ENCODE measurements at places on chromosomes 1 and 21.
A peak's percentile ranks its signal among the peaks of the same experiment; 100 is the strongest.

DNA sequence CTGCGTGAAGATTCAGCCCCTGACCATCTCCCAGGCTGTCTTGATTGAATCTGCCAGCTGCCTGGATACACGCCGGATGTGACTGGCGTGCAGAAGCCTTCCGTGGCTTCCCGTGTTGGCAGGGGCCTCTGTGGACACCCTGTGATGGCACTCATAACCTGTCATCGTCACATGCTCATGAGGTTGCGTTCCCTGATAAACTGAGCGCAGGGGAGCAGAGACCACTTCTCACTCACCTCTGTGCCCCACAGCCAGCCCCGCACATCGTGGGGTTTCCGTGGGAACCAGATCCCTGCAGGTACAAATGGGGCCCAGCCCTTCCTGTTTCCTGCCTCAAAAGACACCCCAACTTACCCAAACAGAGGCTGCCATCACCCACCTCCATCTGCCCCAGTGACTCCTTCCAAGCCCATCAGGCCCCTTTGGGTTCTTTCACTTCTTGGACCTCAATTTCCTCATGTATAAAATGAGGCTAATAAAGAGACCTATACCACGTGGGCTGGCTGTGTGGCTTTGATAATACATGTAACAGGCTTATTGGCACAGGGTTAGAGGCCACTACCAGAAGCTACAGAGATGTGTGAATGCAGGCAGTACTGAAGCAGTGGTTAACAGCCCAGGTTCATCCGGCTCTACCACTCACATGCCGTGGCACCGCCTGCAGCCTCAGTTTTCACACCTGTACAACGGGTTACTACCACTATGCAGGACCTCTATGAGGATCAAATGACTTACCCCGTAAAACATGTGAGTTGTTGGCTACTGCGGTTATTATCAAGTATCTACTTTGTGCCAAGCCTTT lies 23.6 kb downstream of the HTR6 start:
- DNase-seq, result no peak

GRCh38 chr1:63367215-63368103 lies at the start of gene ALG6:
TSS of gene ALG6 (plus strand) at chr1:63367627. CDS start at chr1:63370978, 3,351 bp downstream.
- DNase-seq, result peak; percentile 95

DNA sequence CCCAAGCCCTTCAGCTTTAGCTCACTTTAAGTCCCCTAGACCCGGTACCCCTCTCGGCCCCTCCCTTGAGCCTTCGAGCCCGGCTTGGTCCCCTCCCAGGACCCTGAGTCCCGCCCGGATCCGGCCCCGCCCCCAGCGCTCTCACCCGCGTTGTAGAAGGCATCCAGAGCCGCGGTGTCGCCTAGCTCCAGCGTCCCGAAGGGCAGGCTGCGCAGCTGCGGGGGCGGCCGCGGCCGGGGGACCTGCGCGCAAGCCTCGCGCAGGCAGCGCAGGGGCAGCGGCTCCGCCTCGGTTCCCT lies 699 bp downstream of the MAP3K6 start:
- peak; percentile 89 for DNase-seq

- DNase-seq, result no peak
Observed at GRCh38 chr1:89736937-89737733, 83.7 kb upstream of the LRRC8D start.

- DNase-seq, result peak; percentile 90
Observed at GRCh38 chr1:154404984-154405746, at the start of gene IL6R. TSS of gene IL6R (plus strand) at chr1:154405343. CDS start at chr1:154405630, 287 bp downstream.

DNA sequence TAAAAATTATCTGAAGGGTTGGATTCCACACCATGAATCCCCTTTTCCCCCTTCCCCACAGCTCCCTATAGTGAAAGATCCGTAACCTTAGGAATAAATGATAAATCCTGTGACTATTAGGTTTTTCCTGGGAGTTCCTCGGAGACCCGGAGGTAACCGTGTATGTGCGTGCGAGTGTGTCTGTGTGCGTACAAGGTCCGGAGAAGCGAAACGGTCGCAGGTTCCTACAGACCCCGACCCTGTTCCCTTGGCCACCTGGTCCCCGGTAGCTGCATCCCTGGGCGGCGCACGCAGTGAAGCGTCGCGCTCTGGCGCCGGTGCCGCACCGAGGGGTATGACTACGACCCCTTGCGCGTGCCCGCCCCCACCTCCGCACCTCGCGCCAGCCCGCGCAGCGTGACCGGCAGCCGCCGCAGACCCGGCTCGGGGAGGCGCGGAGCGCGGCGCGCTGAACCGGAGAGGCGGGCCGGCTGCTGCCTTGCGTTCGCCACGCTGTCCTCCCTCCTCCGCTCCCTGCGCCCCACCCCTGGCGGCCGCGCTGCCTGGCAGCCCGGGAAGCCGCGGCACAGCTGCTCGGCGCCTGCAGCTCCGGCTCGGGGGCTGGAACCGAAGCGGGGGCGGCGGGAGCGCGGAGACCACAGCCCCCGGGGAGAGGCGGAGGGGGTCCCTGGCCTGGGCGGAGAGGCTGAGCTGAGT lies at the start of gene AK5:
TSS of gene AK5 (plus strand) at position 529 of the 696 bp plus-strand sequence. CDS start 295 bp downstream, outside the sequence.
- peak; percentile 23 for DNase-seq

DNA sequence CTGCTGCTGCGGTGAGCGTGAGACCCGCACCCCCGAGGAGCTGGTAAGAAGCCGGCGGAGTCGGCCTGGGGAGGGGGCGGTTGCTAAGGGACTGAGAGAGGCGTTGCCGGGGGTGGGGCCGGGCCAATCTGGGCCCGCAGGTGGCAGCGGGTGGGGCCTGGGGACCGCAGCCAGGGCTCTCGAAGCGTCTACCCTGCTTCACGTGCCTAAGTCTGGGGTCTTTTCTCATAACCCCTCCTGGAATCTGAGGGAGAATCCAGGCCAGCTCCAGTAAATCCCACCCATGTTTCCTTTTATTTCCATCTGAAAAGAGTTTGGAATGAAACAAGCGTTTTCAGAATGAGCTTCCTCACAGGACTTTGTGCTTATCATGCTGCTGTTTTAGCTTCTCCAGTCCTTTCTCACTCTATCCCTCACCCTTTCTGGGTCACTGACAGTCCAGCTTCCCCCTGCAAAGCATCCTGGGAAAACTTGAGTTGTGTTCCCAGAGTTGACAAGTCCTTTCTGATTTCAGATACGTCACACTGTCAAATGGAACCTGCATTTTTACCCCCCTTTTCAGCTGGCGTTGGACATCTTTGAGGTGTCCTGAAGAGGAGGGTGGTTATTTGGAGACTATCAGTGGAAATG lies 431 bp downstream of the CLCN6 start:
- DNase-seq, result no peak

GRCh38 chr1:41015281-41015896 lies 6.1 kb downstream of the SLFNL1 start:
- no peak for DNase-seq

- DNase-seq, result no peak
Observed at GRCh38 chr1:180382326-180383115, 119.9 kb downstream of the ACBD6 start.

DNA sequence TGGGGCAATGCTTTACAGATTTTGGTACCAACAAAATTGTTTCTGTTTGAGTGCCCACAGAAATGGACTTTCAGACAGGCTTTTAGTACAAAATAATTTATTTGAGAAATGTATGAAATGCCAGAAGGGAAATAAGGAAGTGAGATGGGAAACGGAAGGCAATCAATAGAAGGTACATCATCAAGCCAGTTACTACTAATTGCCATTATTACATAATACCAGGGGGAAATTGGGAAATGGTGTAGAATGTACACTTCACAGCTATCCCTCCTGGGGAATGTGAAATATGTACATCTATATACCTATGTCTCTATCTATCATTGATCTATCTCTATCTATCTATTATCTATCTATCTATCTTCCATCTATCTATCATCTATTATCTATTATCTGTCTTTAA lies 264.6 kb upstream of the B3GALT2 start:
- DNase-seq, result no peak

DNA sequence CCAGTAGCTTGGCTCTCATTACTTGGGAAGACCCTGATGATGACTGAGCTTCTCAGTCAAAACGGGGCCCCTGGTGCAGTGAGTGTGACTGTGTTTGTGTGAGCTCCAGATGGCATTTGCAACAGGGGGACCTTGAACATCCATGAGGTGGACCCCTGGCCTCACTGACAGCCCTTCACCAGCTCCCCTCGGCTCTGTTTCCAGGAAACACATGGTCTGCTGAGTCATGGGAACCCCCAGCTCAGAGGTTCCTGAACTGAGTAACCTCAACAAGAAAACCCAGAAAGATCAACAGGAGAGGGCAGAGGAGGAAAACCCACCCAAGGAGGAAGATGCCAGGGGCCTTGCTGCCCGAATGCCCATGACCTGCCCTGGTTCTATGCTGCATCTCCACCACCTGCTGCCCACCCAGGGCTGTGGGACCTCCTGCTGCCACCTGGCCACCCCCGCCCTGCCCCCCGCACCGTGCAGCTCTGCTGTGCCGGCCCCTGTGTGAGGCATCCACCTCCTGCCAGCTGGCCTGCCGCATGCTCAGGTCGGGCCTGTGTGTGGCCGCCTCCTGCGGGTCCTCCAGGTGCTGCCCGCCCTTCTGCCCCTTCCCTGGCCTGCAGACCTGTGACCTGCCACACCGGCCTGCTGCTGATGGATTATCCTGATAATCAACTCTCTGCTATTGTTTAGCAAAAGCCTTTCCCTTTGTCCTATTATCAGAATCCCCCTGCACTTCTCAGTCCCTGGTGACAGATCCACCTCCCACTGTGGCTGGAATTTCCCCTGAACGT lies 4.2 kb upstream of the KRTAP12-1 start:
- DNase-seq, result no peak

- DNase-seq, result no peak
Observed at GRCh38 chr1:206779638-206780037, 7.3 kb upstream of the IL10 start.

GRCh38 chr1:116751146-116751545 lies 3.1 kb upstream of the CD2 start:
- DNase-seq, result no peak

- DNase-seq, result peak; percentile 96
Observed at GRCh38 chr1:110338309-110338885, 780 bp upstream of the RBM15 start.

GRCh38 chr1:195898373-195898772 lies 709.9 kb downstream of the KCNT2 start:
- DNase-seq, result no peak

- DNase-seq, result no peak
Observed at GRCh38 chr1:210777914-210778313, 356.0 kb downstream of the KCNH1 start.

DNA sequence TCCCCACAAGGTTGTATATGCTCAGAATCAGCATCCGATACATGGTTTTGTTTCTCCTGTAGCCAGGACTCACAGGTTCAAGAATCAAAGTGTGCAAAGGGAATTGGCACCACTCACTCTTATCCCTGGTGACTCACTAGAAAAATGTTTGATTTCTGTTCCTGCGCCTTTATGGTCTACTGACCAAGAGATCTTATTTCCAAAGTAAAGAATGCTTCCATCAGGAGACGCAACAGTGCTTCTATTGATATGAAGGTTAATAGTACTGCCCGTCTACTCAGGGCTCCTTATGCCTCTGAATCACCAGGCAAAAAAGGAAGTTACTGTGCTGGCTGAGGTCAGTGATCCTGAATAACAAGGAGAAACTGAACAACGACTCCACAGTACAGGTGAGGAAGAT lies 1392.0 kb upstream of the PRMT6 start:
- no peak for DNase-seq

- DNase-seq, result no peak
Observed at GRCh38 chr1:30133414-30134055, 589.9 kb downstream of the MATN1 start.

DNA sequence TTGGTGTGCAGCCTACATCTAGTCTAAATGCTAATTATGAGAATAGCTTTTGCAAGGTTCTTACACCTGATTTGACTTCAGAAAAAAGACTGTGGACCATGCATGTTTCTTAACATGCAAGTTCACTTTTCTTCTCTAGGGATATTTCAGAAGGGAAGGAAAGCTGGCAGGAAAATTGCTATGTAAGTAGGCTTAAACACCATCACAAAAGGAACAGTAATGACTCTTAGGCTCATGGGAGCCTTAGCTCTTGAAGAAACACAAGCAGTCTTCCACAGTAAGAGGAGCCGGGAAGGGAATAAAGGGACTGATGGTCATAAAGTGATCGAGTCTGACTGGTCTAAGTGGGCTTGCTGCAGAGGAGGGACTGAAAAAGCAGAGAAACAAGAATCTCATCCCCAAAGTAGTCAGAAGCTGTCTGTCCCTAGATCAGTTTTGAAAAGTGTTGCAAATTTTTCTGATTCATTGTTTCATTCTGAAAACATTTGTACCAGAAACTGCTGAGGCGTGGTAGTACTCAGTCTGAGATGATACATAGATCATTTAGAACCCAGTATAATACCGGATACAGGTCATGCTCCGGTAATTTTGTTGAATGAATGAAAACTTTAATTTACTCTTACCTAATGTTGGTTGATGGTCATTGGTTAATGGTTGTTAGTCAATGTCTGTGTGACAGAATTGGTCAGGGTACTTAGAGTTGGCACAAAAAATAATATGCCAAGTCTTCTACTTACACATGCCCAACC lies 40.9 kb downstream of the SMYD2 start:
- no peak for DNase-seq

DNA sequence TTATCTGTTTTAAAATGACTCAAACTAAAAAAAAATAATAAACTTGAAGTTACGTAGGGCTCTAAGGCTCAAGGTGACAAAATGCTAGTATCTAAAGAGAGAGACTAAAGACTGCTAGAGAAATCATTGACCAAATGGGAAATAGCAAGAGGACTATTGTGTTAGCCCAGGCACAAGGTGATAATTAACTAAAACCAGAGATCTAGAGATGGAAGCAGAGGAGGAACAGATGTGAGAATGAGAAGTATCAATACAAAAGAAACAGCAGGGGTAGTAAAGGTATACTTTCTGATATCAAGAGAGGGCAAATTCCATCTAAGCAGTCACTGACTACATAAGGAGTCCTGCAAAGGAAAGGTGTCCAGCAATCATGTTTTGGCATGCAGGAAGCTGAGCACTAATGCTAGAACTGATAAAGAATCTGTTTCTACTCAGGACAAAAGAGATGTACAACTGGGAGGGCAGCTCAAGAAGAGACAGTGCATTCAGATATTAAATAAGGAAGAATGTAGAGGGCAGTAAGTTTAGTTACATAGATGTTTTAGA lies 100.2 kb upstream of the GNG4 start:
- no peak for DNase-seq

GRCh38 chr1:53727461-53728092 lies 11.4 kb downstream of the GLIS1 start:
- DNase-seq, result no peak

- DNase-seq, result no peak
Observed at GRCh38 chr1:1088029-1088800, 14.1 kb upstream of the RNF223 start.

DNA sequence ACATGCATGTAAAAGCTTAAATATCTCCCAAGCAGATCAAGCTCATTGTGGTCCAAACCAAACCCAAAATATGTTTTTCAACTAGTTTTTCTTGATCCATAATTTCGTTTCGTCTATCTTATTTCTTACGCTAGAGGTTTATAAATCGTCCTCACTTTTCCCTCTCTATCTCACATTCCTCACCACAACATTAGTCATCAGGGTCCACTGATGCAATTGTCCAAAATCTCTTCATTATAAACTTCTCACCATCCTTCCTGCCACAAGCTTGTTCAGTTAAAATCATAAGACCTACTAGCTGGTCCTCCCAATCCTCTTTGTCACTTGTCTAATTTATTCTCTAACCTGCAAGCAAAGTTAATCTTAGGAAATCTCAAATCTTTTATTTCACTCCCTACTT lies 173.0 kb upstream of the PALMD start:
- no peak for DNase-seq

Data from left colon (tissue), 2 donors.